ENCODE measurements at places on chromosomes 4 and X. TPM values are rescaled to one million over a fixed set of nuclear protein-coding genes. Genes with fewer than 3 reads are reported as not detected.

GRCh38 chrX:17842769-17843525 lies 18.2 kb downstream of the RAI2 start:
- no peaks in the 10 kb centered on the region for H3K27me3 ChIP-seq
- DNase-seq: no peak
- no peak overlapping the region for H3K27ac ChIP-seq
- no peaks in the 10 kb centered on the region for H3K36me3 ChIP-seq

GRCh38 chr4:117378942-117379341 lies 293.6 kb upstream of the TRAM1L1 start:
- no peaks in the 10 kb centered on the region for H3K27me3 ChIP-seq
- H3K4me1 ChIP-seq: no peaks in the 10 kb centered on the region
- no peaks in the 10 kb centered on the region for H3K36me3 ChIP-seq
- DNase-seq: no peak
- no peak overlapping the region for H3K4me3 ChIP-seq

- H3K4me3 ChIP-seq: no peak within 1 kb of the TSS
- no peaks in the 10 kb centered on the region for H3K4me1 ChIP-seq
- no peak for DNase-seq
- H3K27ac ChIP-seq: no peak within 1 kb of the TSS
- no peaks in the 10 kb centered on the region for H3K36me3 ChIP-seq
These were observed at the start of gene ARHGAP36 for GRCh38 chrX:131058136-131058868. TSS of gene ARHGAP36 (plus strand) at chrX:131058346. CDS start at chrX:131081666, 23,320 bp downstream.

GRCh38 chrX:115589419-115589818 lies 28.4 kb downstream of the PLS3 start:
- no peak overlapping the region for H3K4me3 ChIP-seq
- H3K36me3 ChIP-seq: no peaks in the 10 kb centered on the region
- no peak overlapping the region for H3K27ac ChIP-seq
- H3K27me3 ChIP-seq: no peaks in the 10 kb centered on the region
- peaks cover 28% of the 10 kb centered on the region for H3K4me1 ChIP-seq

DNA sequence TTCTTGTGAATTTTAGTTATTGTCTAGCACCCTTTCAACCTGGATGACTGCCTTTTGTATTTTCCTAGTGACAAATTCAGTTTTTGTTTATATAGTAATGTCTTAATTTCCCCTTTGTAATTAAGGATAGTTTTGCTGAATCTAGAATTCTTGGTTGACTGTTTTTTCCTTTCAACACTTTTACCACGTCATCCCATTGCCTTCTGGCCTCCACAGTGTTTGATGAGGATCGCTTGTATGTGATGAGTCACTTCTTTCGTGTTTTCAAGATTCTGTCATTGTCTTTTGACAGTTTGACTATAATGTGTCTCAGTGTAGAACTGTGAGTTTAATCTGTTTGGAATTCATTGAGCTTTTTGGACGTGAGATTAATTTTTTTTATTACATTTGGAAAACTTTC lies 30.1 kb downstream of the KDM6A start:
- H3K4me3 ChIP-seq: no peak overlapping the region
- H3K4me1 ChIP-seq: peaks cover 16% of the 10 kb centered on the region
- no peaks in the 10 kb centered on the region for H3K27me3 ChIP-seq
- DNase-seq: peak; percentile 61
- no peaks in the 10 kb centered on the region for H3K36me3 ChIP-seq
- peak overlapping the region; percentile 79 for H3K27ac ChIP-seq

DNA sequence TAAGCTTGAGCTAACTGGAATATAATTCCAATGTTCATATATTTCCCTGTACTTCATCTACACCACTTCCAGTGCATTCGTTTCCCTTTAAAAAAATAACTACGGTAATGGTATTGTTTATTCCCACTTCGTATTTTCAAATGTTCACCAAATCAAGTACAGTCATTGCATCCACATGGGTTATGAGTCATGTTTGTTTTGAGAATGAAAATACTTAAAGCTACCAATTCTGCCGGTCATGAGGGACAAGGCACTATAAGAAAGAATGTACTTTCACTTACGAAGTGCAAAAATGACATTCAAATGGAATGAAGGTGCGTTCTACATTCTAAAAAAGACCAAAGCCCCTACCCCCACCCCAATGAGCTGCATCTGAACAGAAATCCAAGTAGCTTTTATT lies 174.4 kb upstream of the FGF13 start:
- H3K27me3 ChIP-seq: no peaks in the 10 kb centered on the region
- no peak for DNase-seq
- no peaks in the 10 kb centered on the region for H3K36me3 ChIP-seq
- peaks cover 26% of the 10 kb centered on the region for H3K4me1 ChIP-seq

DNA sequence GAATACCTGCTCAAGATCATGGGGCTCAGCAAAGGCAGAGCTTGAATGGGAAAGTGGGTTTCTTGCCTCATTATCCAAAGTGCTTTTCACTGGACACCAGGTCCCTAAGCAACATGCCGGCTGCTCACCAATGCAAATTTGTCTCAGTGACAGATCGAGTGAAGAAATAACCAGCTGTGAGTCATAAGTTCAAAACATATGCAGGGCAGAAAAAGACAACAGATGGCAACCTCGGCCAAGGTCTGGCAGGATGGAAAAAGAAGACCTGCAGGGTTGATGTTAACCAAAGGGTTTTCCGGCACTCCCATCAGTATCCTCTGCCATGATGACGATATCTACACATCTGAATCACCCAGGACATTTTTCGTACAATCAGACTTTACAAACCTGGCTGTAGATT lies 124.1 kb downstream of the AFAP1 start:
- H3K4me3 ChIP-seq: no peak overlapping the region
- no peaks in the 10 kb centered on the region for H3K27me3 ChIP-seq
- peak overlapping the region; percentile 4 for H3K27ac ChIP-seq
- H3K4me1 ChIP-seq: peaks cover 76% of the 10 kb centered on the region
- DNase-seq: peak; percentile 31
- H3K36me3 ChIP-seq: peaks cover 55% of the 10 kb centered on the region

DNA sequence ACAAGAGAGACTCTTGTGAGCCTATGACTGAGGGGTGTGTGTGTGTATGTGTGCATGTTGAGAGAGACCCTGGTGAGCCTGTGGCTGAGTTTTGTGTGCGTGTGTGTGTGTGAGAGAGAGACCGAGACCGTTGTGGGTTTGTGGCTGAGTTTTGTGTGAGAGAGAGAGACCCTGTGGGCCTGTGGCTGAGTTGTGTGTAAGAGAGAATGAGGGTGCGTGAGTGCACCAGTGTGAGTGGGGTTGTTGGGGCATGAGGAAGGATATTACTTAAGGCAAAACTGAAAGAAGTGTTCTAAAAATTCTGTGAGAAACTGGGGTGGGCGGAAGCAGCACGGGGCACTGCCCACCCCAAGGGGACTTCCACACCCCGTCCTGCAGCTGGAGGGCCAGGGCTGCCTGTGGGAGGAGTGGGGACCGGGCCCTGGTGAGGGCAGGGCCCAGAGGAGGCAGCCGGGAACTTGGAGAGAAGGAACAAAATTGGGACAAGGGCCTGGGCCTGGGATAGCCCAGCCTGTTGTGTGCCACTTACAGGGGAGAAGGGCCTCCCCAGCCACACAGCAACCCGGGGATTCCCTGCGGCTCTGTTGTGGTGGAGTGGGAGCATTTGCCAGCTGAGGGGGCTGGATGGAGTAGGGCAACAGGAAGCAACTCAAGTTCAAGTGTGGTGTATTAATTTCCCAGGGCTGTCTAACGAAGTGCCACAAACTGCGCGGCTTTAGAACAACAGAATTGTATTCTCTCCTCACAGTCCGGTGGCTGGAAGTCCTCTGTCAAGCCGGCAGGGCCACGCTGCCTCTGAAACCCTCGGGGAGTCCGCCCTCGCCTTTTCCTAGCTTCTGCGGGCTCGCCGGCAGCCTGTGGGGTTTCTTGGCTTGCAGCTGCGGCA lies 22.1 kb downstream of the TMEM131L start:
- H3K4me1 ChIP-seq: peaks cover 58% of the 10 kb centered on the region
- no peaks in the 10 kb centered on the region for H3K36me3 ChIP-seq
- H3K27me3 ChIP-seq: no peaks in the 10 kb centered on the region
- peak overlapping the region; percentile 31 for H3K27ac ChIP-seq
- DNase-seq: peak; percentile 47

- DNase-seq: no peak
- no peaks in the 10 kb centered on the region for H3K36me3 ChIP-seq
- H3K27ac ChIP-seq: no peak overlapping the region
These were observed 101.6 kb upstream of the OTUD4 start for GRCh38 chr4:145281951-145282350.

- H3K36me3 ChIP-seq: no peaks in the 10 kb centered on the region
- H3K27me3 ChIP-seq: no peaks in the 10 kb centered on the region
- H3K27ac ChIP-seq: no peak overlapping the region
- no peak overlapping the region for H3K4me3 ChIP-seq
- no peak for DNase-seq
These were observed 241.4 kb upstream of the GALNT7 start for GRCh38 chr4:172927096-172927814.

DNA sequence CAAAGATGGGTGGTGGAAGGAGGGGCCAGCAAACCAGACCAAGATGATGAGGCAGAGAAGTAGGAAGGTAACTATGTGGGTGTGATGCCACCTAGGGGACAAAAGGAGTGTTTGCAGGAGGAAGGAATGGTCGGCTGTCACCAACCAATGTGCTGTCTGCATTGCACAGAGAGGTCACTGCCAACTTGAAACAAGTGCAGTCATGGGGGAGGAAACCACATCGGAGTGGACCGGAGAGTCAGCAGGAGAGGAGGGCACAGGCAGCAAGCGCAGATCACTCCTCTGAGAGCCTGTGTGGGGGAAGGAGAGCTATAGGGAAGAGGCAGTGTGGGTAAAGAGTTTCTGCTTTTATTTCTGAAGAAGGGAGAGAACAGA lies 38.5 kb upstream of the FGFBP2 start:
- no peak overlapping the region for H3K27ac ChIP-seq
- H3K27me3 ChIP-seq: no peaks in the 10 kb centered on the region
- H3K4me1 ChIP-seq: no peaks in the 10 kb centered on the region
- no peaks in the 10 kb centered on the region for H3K36me3 ChIP-seq

DNA sequence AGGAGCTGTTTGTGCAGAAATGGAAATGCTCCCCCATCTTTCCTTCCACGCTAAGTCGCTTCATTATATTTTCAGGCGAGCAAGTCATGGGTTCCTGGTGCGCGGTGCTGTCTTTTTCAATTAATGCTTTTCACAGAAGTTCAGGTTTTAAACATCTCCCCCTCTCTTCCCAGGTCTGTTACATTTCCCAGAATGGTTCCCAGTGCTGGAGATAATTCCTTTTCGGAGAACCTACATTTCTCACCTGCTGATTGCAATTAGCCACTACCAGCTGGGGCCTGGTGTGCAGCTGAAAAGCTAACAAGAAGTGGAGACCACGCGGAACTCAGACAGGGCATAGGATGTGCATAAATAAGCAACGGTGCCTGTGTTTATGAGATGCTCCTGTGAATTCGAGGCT lies 217.8 kb downstream of the MID1IP1 start:
- no peak overlapping the region for H3K27ac ChIP-seq
- DNase-seq: no peak
- no peaks in the 10 kb centered on the region for H3K4me1 ChIP-seq
- no peaks in the 10 kb centered on the region for H3K27me3 ChIP-seq

GRCh38 chr4:72112514-72113156 lies 80.8 kb downstream of the NPFFR2 start:
- no peak overlapping the region for H3K4me3 ChIP-seq
- H3K4me1 ChIP-seq: peaks cover 4% of the 10 kb centered on the region
- DNase-seq: peak; percentile 28
- no peak overlapping the region for H3K27ac ChIP-seq
- H3K27me3 ChIP-seq: no peaks in the 10 kb centered on the region

DNA sequence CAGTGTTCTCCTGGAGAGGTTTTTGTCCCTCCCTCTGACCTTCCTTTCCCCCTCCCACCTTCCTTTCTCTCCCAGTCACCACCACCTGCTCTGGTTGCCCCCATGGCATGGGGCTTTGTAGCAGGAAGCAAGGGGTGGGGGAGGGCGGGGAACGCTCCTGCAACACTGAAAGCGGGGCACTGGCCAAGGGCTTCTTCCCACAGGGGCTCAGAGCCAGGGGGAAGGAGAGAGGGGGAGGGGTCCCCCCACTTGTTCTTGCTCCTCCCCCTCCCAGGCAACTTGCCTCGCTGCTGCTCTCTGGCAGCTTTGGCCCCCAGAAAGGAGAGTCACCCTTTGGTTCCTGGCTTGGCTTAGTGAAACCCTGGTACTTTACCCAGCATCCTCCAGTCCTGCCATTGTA lies 48.4 kb downstream of the BCORL1 start:
- no peak overlapping the region for H3K27ac ChIP-seq
- H3K4me1 ChIP-seq: no peaks in the 10 kb centered on the region
- no peak for DNase-seq

RAB39B gene
- not detected for total RNA-seq

ADRA2C gene
- not detected for total RNA-seq

BEND4 gene
- not detected for total RNA-seq

SMIM10 gene
- 10.7 TPM for total RNA-seq

HSFX3 gene
- not detected for total RNA-seq

SPINK2 gene
- total RNA-seq: not detected

ARMCX4 gene
- 5.8 TPM for total RNA-seq

HAUS3 gene
- 10.0 TPM for total RNA-seq

EXOSC9 gene
- 93.3 TPM for total RNA-seq

ATP2B3 gene
- total RNA-seq: not detected

STATH gene
- not detected for total RNA-seq

Data from SJSA1 (cell line).